ENCODE measurements at places on chromosomes 12 and 14. TPM values are rescaled to one million over a fixed set of nuclear protein-coding genes. Genes with fewer than 3 reads are reported as not detected.
A peak's percentile ranks its signal among the peaks of the same experiment; 100 is the strongest.

- ATAC-seq: no peak
Observed at GRCh38 chr14:99754141-99755067, 38.8 kb upstream of the EML1 start.

DNA sequence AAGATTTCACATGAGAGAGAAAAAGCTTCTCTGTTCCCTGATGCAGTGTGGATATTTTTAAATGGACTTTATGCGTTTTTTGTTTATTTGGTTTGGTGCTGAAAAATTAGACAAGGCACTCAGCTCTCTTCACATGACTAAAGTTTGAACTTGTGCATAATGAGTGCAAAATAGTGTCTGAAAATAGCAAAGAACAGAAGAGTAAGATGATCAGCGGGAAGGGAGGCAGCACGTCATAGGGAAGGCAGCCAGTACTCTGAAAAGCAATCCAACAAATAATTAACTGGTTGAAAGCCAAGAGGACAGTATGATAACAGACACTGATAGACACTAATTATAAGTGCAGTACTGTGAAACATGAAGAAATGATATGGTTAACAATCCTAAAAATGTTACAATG is 46.6 kb upstream of the CDKN3 start:
- peak; percentile 21 for ATAC-seq

The NUAK1 gene
- total RNA-seq: 12.0 TPM

- peak; percentile 57 for ATAC-seq
Observed at GRCh38 chr12:47216150-47216677, 136.5 kb upstream of the AMIGO2 start.

DNA sequence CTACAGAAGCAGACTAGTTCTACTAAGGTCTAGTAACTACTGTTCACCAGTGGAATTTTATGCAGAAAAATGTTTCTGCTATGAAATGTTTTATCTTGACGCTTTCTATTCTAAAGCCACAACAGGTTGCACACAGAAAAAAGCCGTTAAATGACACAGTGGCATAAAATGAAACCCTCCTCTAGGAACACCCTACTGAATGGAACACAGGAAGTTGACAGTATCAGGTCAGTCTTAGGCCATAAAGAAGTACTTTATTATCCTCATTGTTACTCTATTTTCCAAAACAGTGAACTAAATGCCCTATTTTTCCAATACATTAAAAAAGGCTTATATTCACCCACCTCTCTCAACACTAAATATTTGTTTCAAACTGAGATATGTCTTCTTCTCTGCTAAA is 21.9 kb downstream of the EPS8 start:
- no peak for ATAC-seq

The BBOF1 gene
- 12.4 TPM for total RNA-seq

DNA sequence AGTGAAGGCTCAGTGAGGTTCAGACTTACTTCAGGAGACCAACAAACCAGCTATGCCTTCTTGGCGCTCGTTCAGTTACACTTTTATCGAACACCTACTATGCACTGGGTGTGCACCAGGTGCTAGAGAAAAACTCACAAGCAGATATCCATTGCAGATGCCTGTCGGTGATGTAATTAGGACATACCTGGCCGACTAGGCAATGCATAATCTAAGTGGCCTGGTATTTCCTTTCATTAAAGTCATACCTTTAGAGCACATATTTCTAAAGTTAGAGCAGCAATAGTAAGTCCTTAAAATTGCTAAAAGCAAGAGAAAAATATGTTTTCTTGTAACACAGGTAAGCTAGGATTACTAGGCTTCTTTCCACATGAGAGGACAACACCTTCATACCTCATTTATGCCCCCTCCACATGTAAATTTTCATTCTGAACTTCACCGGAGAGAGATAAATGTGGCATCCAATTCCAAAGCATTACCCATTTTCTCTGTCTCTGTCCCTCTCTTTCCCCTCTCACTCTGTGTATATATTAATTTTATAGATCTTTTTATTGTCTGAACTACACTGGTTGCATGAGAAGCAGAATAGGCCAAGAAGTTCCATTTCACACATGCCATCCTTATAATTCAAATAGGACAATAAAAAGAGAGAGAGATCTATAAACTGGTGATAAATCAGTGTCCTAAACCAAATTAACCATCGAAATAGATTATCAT is 242.2 kb downstream of the SPTSSA start:
- no peak for ATAC-seq

The AQP2 gene
- not detected for total RNA-seq

The MYF6 gene
- not detected for total RNA-seq

DNA sequence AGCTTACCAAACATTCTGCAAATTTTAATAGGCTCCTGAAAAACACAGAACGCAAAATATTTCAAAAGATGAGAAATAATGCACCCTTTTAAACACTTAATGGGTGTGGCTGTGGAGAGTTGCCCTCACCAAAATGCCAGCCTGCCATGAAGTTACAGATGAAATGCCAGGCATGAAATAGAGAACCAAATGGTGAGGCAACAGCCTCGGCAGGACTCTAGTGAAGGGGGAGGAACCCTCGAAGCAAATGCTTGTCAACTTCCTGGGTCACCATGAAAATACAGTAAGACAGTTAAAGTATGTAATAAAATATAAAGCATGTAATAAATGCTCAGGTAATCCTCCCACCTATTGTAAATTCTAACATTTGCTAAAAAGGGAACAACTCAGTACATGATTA is 24.1 kb downstream of the DUSP16 start:
- no peak for ATAC-seq

The MUCL1 gene
- not detected for total RNA-seq

DNA sequence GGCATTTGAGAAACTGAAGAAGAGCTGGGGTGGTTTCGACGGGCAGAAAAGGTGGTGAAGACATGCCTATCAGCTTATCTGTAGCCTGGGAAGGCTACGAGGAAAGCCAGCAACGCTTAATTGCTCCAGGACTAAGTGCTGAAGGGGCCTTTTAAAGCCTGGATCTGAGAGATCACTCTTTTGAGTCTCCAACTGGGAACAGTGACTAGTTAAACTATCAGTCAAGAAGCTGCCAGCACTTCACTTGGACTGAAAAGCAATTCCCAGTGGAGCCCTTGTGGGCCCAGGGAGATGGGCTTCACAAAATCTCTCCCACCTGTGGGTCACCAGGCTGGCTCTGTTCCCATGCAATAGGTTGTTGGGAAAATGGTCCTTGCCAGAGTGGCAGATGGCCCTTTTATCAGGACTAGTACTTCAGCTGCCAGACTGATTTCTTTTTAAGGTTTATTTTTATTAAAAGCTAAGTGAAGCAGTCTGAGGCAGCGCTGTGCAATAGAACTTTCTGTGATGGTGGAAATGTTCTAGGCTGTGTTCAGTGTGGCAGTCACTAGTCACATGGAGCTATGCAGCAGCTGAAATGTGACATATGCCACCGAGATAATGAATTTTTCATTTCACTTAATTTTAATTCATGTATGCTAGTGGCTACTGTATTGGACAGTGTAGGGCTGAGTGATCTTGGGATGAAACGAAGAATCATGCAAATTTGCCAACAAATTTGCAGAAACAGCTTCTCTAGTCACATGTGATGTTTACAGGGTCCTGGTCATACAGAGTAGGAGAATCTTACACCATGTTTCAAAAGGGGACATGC is 276.8 kb downstream of the PCNX1 start:
- no peak for ATAC-seq

GRCh38 chr14:41899416-41899815 is 292.7 kb downstream of the LRFN5 start:
- no peak for ATAC-seq

DNA sequence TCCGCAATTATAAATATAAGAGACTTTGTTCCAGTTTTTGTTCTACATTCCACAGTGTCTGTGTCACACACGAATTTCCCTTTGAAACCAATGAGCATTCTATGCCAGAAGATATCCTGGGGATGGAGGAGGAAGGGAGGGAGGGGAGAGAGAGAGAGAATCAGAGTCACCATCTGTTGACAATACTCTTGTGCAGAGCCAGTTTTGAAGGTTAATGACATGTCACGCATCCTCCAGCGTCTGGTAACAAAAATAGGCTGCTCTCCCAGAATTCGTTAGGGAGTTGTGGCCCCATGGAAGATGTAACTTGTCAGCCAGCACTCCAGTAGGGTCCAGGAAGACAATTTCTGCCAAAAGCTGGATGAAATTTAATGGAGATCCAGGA is 213.5 kb upstream of the KRR1 start:
- peak; percentile 42 for ATAC-seq

- no peak for ATAC-seq
Observed at GRCh38 chr14:73833034-73833433, 18.6 kb upstream of the PTGR2 start.

- no peak for ATAC-seq
Observed at GRCh38 chr14:47929334-47929733, 253.9 kb upstream of the MDGA2 start.

- no peak for ATAC-seq
Observed at GRCh38 chr12:65902500-65902899, 78.2 kb downstream of the HMGA2 start.

- ATAC-seq: no peak
Observed at GRCh38 chr14:85438481-85438942, 91.4 kb upstream of the FLRT2 start.

The EIF2S3B gene
- total RNA-seq: 0.40 TPM

The OR6C4 gene
- total RNA-seq: not detected

DNA sequence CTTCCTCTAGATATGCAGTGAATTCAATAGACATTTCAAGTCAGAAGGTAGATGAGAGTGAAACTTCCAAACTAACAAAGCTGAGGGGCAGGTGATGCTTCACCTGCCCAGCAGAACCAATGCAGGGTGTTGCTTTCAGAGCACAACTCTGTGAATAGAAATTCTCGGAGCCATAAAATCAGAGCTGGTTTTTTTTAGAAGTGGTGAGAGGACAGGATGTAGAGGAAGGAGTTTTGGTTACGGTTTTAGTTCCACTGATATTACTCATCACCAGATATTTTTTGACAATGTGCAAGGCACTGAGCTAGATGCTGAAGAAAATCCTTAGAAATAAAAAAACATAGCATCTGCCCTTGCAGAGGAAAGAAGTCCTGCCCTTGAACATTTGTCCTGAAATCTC is 62.2 kb downstream of the BMP4 start:
- no peak for ATAC-seq

The PTPRB gene
- 12.5 TPM for total RNA-seq

- ATAC-seq: no peak
Observed at GRCh38 chr12:124747426-124748161, 116.1 kb downstream of the SCARB1 start.

GRCh38 chr12:32567296-32567674 is 111.8 kb upstream of the DNM1L start:
- ATAC-seq: no peak

- no peak for ATAC-seq
Observed at GRCh38 chr12:33825442-33825841, 196.9 kb upstream of the ALG10 start.

DNA sequence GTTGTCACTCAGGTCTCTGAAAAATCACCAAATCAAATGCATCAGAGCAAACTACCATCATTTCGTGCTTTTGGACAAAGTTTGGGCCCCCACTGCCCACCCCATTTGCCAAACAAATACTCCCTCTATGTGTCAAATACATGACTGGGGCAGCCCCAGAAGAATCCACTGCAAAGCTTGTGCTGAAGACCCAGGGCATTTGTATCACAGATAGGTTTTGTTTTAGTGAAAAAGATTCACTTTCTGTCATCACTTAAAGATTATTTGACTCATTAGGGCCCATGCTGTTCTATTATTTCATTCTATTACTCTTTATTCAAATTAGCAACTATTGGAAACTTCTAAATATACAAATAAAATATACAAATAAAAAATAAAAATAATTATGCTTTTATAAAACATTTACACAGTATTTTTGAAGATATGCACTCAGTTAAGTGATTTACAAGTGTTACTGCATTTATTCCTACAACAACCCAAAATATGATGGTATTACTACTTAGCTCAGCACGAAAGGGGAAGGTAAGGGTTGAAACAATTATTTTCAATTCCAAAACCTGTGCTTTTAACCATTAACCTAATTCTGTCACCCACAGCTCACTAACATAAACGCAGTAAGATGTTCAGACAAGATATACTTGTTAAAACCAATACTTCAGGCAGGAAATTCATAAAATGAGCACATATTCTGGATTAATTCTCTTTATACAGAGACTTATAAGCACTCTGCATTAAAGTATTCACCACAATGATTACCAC is 36.5 kb downstream of the LRIG3 start:
- no peak for ATAC-seq

GRCh38 chr14:72742838-72743195 is 151.1 kb downstream of the DPF3 start:
- ATAC-seq: no peak

The POTEM gene
- not detected for total RNA-seq

- ATAC-seq: no peak
Observed at GRCh38 chr12:80869264-80869663, 68.5 kb downstream of the LIN7A start.

DNA sequence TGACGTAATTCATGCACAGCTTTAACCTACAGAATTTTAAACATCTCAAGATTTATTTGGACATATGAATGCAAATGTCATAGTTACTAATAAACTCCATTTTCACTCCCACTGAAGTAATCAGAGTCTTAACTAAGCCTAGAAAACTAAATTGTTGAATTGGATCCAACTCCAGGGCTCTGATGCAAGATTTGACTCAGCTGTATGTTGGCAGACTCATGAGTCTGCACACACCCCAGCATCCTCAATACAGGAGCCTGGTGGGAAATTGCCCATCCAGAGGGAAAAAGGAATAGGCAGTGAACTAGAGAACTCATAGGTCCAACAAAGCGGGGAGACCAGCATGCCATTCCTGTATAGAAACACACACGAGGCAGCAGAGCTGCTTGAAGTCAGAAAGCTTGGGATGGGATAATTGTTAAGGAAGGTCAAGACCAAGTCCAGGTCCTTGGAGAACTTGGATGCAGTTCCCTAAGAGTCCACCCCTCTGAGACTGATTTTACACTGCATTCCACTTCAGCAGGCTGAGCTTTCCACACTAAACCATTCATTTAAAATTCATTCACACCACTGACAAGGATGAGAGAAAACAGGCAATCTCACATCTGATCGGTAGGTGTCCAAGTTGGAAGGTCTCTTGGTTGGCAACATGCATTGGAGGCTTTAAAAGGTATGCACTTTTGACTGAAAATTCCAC is 14.4 kb downstream of the TMTC1 start:
- peak; percentile 79 for ATAC-seq

The RAPGEF3 gene
- 56.8 TPM for total RNA-seq

DNA sequence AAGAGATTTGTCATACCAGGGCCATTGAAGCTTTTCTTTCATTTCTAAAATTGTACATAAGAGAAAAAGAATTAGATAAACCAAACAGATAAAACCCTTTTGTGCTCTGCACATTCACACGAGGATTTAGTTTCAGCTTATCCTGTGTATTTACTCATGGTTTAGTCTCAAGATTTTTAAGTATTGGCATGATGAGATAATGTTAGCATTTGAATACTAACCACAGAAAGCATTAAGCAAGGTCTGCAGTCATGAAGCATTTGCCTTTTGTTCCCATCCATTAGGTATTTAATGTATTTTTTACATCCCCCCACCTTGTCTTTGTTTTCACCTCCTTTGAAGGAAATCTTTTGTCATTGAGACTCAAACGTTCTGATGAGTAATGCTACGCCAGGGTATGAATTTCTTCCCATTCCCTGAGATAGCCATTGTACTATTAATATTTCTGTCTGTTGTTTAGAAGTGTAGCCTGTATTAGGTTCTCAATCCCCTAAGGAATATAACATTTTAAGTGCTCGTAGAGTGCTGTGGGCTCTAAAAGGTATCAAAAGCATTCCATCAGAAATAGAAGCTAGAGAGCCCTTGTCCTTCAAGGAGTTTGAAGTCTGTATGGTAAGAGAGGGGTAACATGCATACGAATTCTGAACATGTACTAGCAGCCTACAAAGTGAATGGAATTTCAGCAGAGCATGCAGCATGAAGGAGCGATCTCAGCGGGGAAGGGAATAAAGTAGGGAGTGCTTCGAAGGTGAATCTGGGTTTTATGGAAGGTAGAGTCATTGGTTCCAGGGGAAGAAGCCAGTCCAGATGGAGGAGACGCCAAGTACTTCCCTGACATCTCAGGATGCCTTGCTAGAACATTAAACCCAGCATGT is 22.3 kb downstream of the CRADD start:
- ATAC-seq: no peak

Measured in gastroesophageal sphincter (tissue), 4 donors.